Large intestine (tissue), 12 donors: ENCODE measurements at places on chromosomes 5 and 9.

GRCh38 chr5:163509291-163509951 is 4.0 kb downstream of the MAT2B start:
- peak; percentile 93 for DNase-seq

- no peak for DNase-seq
These were observed 134.0 kb upstream of the MAP3K1 start for GRCh38 chr5:56681346-56681745.

- DNase-seq = no peak
These were observed 1.0 kb upstream of the ERCC6L2 start for GRCh38 chr9:95874303-95874988.

- DNase-seq = no peak
These were observed 83.2 kb upstream of the DMRTA1 start for GRCh38 chr9:22363421-22363887.

DNA sequence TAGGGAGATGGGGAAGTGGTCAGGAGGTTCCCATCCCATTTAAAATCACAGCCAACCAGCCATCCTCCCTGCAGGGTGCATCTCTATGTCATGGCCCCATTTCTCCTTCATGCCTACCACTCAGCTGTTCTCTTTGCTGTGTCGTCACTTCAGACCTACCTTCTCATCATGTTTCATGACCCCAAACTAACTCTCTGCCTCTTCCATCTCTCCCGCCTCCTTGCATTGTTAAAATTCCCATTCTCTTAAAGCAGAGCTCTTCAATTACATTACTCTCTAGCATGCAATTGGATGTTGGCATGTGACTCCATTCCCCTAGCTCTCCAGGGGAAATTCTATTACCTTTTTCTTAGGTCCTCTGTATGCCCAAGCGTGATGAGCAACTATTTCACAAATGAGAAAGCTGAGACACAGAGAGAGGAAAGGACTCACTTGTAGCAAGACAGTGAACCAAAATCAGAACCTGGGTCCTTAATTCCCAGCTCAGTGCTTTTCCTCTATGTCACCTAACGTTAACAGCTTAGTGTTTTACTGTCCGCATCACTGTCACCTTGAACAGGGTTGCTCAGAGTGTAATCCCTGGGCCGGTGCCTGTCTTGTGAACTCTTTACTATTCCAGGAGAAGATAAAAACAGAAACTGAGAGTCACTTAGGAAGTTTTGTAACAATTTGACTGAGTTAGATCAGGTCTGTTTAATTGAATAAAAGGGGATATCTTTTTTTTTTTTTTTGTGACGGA is 28.1 kb downstream of the PDE6A start:
- no peak for DNase-seq

- no peak for DNase-seq
These were observed 1296.5 kb downstream of the MAT2B start for GRCh38 chr5:164801910-164802309.

GRCh38 chr5:138725153-138725817 is 27.9 kb upstream of the CTNNA1 start:
- peak; percentile 91 for DNase-seq

- no peak for DNase-seq
These were observed 114.9 kb upstream of the PRLR start for GRCh38 chr5:35345222-35345621.

- no peak for DNase-seq
These were observed 119.0 kb downstream of the NR3C1 start for GRCh38 chr5:143284521-143284920.

- DNase-seq = peak; percentile 33
These were observed 97.1 kb downstream of the ENTREP1 start for GRCh38 chr9:69421908-69422801.

DNA sequence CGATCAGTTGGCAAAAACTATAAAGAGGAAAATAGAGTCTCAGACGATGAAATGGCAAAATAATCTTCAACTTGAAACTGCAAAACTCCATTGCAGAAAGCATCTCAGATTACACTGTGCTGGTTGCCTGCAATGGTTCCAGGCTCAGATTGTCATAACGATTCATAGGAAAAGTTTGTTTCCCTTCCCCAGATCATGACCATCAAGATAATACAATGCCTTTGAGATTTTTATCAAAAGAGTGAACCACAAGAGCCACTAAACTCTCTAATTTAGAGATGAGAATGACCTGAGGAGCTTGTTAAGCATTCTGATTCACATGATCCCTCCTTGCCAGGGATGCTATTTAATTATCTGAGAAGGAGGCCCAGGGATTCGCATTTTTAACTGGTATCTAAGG is 52.6 kb upstream of the ITGA1 start:
- DNase-seq = no peak

- no peak for DNase-seq
These were observed 202.0 kb downstream of the ADAMTSL1 start for GRCh38 chr9:18675973-18676372.

GRCh38 chr9:116661037-116661954 is 25.8 kb upstream of the TRIM32 start:
- DNase-seq = peak; percentile 46

- peak; percentile 20 for DNase-seq
These were observed 9.1 kb upstream of the AK3 start for GRCh38 chr9:4750023-4750673.

DNA sequence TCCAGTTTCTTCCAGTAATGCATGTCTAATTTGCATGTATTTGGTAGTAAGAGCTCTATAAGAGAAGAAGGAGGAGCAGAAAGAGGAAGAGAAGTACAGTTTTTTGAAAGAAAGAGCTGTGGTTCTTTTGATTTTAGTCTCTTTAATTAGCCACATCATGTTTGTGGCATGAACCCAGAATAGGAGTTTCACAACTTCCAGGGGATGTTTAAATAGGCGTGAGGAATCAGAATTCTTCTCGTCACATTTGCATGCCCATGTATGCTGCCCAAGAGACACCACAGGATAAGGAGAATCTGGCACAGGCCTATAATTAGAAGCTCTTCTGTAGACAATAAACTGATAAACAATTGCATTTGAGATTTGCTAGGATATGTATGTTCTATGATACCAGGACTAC is 78.7 kb downstream of the GAS1 start:
- DNase-seq = no peak

- DNase-seq = peak; percentile 96
These were observed 23.7 kb downstream of the ACTL7A start for GRCh38 chr9:108885643-108886348.

GRCh38 chr5:127040796-127041520 is 10.6 kb upstream of the MARCHF3 start:
- peak; percentile 92 for DNase-seq

GRCh38 chr9:92739346-92739970 is 25.2 kb downstream of the BICD2 start:
- DNase-seq = no peak

DNA sequence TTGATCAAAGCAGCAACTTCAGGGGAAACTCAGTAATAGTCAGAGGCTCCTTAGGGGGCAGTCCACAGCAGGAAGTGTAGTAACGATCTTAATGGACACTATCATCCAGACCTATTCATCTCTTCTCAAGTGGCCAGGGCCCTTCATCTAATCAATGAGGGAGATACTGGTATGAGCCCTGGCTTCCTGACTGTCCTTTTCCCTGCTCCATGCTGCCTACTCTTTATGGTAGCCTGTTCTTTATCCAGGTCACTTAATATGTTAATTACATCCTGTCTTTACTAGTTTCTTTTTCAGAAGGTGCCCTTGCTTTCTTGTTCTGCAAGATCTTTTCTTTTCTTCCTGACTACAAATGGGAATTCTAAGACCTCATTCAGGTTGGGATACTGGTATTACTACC is 197.1 kb downstream of the CAVIN4 start:
- DNase-seq = no peak

- DNase-seq = no peak
These were observed 65.3 kb downstream of the CWC27 start for GRCh38 chr5:64834037-64834436.
